Subcutaneous preadipocyte (primary cell): ENCODE measurements at places on chromosomes 7 and 10. TPM values are rescaled to one million over a fixed set of nuclear protein-coding genes. Genes with fewer than 3 reads are reported as not detected.

NEURL1 gene
- 0.37 and 0.39 TPM in 2 replicates for total RNA-seq

BLNK gene
- total RNA-seq, result not detected in 2 replicates

TEX47 gene
- total RNA-seq, result not detected in 2 replicates

POLR2J3 gene
- 30.9 and 38.7 TPM in 2 replicates for total RNA-seq

TSPAN33 gene
- 0.59 TPM in 1 of 2 replicates, not detected in the other for total RNA-seq

NUTM2B gene
- total RNA-seq, result 0.20 and 0.73 TPM in 2 replicates

OAT gene
- 151 and 163 TPM in 2 replicates for total RNA-seq

CFAP46 gene
- total RNA-seq, result 0.37 and 0.39 TPM in 2 replicates

PTPRN2 gene
- 0.20 and 0.37 TPM in 2 replicates for total RNA-seq

C10orf95 gene
- total RNA-seq, result not detected in 2 replicates

GIMAP1 gene
- total RNA-seq, result not detected in 2 replicates

OPTN gene
- 50.8 and 55.5 TPM in 2 replicates for total RNA-seq

GRM3 gene
- not detected in 2 replicates for total RNA-seq

ACTL6B gene
- not detected in 2 replicates for total RNA-seq

MSRB2 gene
- total RNA-seq, result 5.5 TPM in 2 replicates

CTNNA3 gene
- total RNA-seq, result under 0.01 TPM in 1 of 2 replicates, not detected in the other

PSMG3 gene
- 51.4 and 53.3 TPM in 2 replicates for total RNA-seq

EIF5AL1 gene
- total RNA-seq, result 0.98 and 2.2 TPM in 2 replicates
